Fibroblast of the aortic adventitia (primary cell): ENCODE measurements at places on chromosomes 1 and 21. TPM values are rescaled to one million over a fixed set of nuclear protein-coding genes. Genes with fewer than 3 reads are reported as not detected.

The FALEC gene
- not detected in 2 replicates for total RNA-seq

The DNM3 gene
- total RNA-seq: 2.0 and 2.1 TPM in 2 replicates

The FAM177B gene
- total RNA-seq: not detected in 2 replicates

The NOS1AP gene
- 0.18 TPM in 1 of 2 replicates, not detected in the other for total RNA-seq

The LRRC42 gene
- 41.9 and 59.4 TPM in 2 replicates for total RNA-seq

The HPCAL4 gene
- under 0.01 TPM in 1 of 2 replicates, not detected in the other for total RNA-seq

The FYB2 gene
- not detected in 2 replicates for total RNA-seq

The NTMT2 gene
- total RNA-seq: not detected in 2 replicates

The PTPRC gene
- 0.09 TPM in 1 of 2 replicates, not detected in the other for total RNA-seq

The PRAMEF10 gene
- total RNA-seq: not detected in 2 replicates

The AGT gene
- 1.1 and 8.4 TPM in 2 replicates for total RNA-seq

The UBL4B gene
- not detected in 2 replicates for total RNA-seq

The LCA5L gene
- 0.65 and 3.1 TPM in 2 replicates for total RNA-seq

The ACKR1 gene
- total RNA-seq: not detected in 2 replicates

The TMEM51 gene
- 1.4 and 6.5 TPM in 2 replicates for total RNA-seq

The TNN gene
- total RNA-seq: not detected in 2 replicates

The CELA2A gene
- total RNA-seq: not detected in 2 replicates

The TOR1AIP1 gene
- total RNA-seq: 30.0 and 77.5 TPM in 2 replicates

The B3GALT5 gene
- 0.18 TPM in 1 of 2 replicates, not detected in the other for total RNA-seq

The WNT4 gene
- under 0.01 TPM in 1 of 2 replicates, not detected in the other for total RNA-seq

The SPRR5 gene
- not detected in 2 replicates for total RNA-seq

The TRIM58 gene
- 0.09 and 3.0 TPM in 2 replicates for total RNA-seq

The ITLN2 gene
- 3.8 TPM in 1 of 2 replicates, not detected in the other for total RNA-seq

The RNU1-3 gene
- total RNA-seq: under 0.01 and 2,882 TPM in 2 replicates

The HCRTR1 gene
- total RNA-seq: 0.18 TPM in 1 of 2 replicates, not detected in the other

The OTUD3 gene
- total RNA-seq: 5.8 and 7.0 TPM in 2 replicates

The TMEM81 gene
- 1.5 and 2.0 TPM in 2 replicates for total RNA-seq

The TENT5C gene
- total RNA-seq: 0.45 and 5.5 TPM in 2 replicates

The KPRP gene
- not detected in 2 replicates for total RNA-seq

The KRTAP21-2 gene
- not detected in 2 replicates for total RNA-seq

The CD1B gene
- total RNA-seq: not detected in 2 replicates

The FCGR1A gene
- total RNA-seq: not detected in 2 replicates

The RIPPLY3 gene
- total RNA-seq: not detected in 2 replicates

The PDE4B gene
- 2.3 and 8.7 TPM in 2 replicates for total RNA-seq

The BSDC1 gene
- total RNA-seq: 47.6 and 52.3 TPM in 2 replicates

The ANGPTL3 gene
- total RNA-seq: under 0.01 TPM in 1 of 2 replicates, not detected in the other

The TNFAIP8L2 gene
- not detected in 2 replicates for total RNA-seq

The IL23R gene
- not detected in 2 replicates for total RNA-seq

The KCNK2 gene
- total RNA-seq: 33.0 and 64.3 TPM in 2 replicates

The S100B gene
- total RNA-seq: 1.1 and 1.2 TPM in 2 replicates

The PLA2G2A gene
- total RNA-seq: 0.27 TPM in 1 of 2 replicates, not detected in the other

The PTGFR gene
- 34.3 and 77.5 TPM in 2 replicates for total RNA-seq

The GPA33 gene
- not detected in 2 replicates for total RNA-seq

The PPM1J gene
- total RNA-seq: 0.63 and 1.8 TPM in 2 replicates

The IL20 gene
- not detected in 2 replicates for total RNA-seq

The GNG12 gene
- total RNA-seq: 91.1 and 455 TPM in 2 replicates

The OR6Y1 gene
- not detected in 2 replicates for total RNA-seq
